Activated CD4-positive, alpha-beta T cell treated with anti-CD3 and anti-CD28 coated beads, Interleukin-2, amount 10 ng/mL, durations not matched to agents 7 days and 5 days (primary cell): ENCODE measurements at places on chromosomes 12 and 14. TPM values are rescaled to one million over a fixed set of nuclear protein-coding genes. Genes with fewer than 3 reads are reported as not detected.

- DNase-seq: no peak
These were observed 14.9 kb downstream of the SCAF11 start for GRCh38 chr12:45975506-45975905.

DNA sequence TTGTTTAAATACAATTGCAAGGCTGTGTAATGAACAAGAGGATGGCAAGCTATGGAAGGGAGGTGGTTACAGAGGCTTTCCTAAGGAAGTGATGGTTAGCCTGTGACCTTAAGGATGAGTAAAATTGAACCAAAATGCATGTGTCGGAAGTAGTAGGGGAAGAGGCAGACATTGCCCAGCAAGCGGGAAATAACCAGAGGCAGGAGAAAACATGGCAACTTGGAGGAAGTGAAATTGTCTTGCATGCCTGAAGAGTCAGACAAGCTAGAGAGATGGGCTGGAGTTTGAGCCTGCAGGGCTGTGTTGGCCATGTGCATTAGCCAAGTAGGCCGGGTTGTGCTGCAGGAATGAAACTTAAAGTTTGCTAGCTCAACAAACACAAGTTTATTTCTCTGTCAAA, 96.2 kb downstream of the BTG1 start:
- no peak for DNase-seq

GRCh38 chr14:90574188-90575131, 177.6 kb downstream of the CALM1 start:
- no peak for DNase-seq

GRCh38 chr12:125208942-125209341, 143.7 kb downstream of the AACS start:
- DNase-seq: no peak

DNA sequence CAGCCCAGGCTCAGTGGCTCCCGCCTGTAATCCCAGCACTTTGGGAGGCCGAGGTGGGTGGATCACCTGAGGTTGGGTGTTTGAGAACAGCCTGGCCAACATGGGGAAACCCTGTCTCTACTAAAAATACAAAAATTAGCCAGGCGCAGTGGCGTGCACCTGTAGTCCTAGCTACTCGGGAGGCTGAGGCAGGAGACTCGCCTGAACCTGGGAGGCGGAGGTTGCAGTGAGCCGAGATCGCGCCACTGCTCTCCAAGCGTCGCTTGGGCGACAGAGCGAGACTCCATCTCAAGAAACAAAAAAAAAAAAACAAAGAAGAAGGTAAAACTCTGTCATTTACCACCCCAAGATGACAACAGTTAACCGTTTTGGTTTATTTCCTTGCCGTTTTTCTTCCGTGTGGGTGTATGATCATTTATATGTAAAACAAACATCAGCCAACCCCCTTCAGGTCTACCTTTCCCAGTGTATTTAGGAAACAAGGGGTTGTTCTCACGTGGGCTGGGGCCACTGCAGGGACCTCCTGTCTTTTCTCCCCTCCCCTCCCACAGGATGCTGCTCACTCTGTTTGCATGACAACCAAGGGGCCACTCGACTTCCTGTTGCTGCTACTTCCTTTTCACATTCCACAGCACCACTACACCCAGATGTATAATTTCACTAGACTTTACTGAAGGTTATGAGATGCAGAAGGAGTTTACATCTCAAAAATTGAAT, 13.6 kb downstream of the TTC9 start:
- DNase-seq: peak; percentile 91

CCDC38 gene
- total RNA-seq: not detected

SLC10A1 gene
- not detected for total RNA-seq
